Breast epithelium (tissue), 4 donors: ENCODE measurements at places on chromosomes 2 and 18. TPM values are rescaled to one million over a fixed set of nuclear protein-coding genes. Genes with fewer than 3 reads are reported as not detected.

The DDX18 gene
- total RNA-seq, result 63.7 TPM

The ALPP gene
- not detected for total RNA-seq

The TEKT4 gene
- total RNA-seq, result not detected

The PSMA8 gene
- not detected for total RNA-seq

The TUBA3E gene
- total RNA-seq, result not detected

The ACVR1C gene
- total RNA-seq, result 8.0 TPM

- no peaks in the 10 kb centered on the region for H3K4me1 ChIP-seq
- no peak overlapping the region for H3K27ac ChIP-seq
- H3K4me3 ChIP-seq, result no peak overlapping the region
- H3K36me3 ChIP-seq, result no peaks in the 10 kb centered on the region
- H3K27me3 ChIP-seq, result no peaks in the 10 kb centered on the region
- no peak for DNase-seq
These were observed 494.6 kb upstream of the MYT1L start for GRCh38 chr2:2825516-2826208.

GRCh38 chr2:129877289-129877741 is 102.2 kb upstream of the RAB6C start:
- H3K27ac ChIP-seq, result peak overlapping the region; percentile 93
- DNase-seq, result peak; percentile 93
- no peaks in the 10 kb centered on the region for H3K27me3 ChIP-seq

DNA sequence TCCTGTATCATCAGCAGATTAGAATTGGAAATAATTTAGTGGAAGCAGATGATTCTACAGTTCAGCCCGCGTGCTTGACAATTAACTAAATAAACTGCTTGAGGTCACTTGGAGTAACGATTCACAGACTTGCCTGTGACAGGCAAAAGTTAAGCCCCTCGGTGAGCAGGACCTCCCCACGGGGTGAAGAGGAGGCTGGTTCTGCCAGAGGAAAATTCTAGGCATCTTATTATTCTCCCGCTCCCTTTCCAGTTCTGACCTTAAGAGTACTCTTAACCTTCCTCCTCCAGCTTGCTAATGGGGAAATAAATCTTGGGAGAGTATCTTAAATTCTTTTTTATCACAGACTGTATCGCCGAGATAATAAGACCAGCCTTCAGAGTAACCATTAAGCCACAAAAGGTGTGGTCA is 169.7 kb upstream of the SMAD2 start:
- DNase-seq, result no peak
- no peak overlapping the region for H3K27ac ChIP-seq
- H3K4me3 ChIP-seq, result no peak overlapping the region

DNA sequence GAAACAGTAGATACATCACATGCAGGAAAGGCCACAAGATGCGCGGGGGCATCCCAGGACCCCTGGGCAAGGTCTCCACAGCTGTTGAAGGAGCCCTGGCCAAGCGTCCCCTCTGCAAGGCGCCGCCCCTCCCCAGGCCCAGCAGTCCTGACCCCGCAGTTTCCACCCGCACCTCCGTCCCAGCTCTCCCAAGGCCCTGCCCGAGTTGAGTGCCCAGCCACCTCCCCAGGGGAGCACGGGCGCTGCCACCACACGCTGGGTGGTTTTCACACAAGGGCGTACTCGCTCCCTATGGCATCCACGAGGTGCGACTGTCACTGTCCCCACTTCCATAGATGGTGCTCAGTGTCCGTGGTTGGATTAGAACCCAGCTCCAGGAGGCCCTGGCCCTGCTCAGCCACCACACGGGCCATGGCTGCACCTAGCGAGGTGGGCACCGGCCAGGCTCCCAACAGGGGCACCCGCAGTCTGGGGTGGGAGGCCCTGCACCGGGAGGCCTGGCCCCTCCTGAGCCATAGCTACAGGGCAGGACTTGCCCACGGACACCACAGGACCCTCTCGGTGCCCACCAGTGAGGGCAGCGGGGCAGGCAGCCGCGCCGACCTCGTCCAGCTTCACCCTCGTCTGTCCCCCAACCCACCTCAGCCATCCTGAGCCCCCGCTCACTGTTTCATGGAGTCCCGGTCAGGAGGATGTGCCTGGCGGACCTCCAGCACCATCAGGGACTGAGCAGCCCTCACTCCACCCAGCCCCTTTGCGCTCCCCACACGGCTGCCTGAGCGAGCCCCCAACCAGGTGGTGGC is 36.0 kb downstream of the KIF1A start:
- no peak overlapping the region for H3K4me3 ChIP-seq
- H3K4me1 ChIP-seq, result no peaks in the 10 kb centered on the region
- H3K27ac ChIP-seq, result no peak overlapping the region
- no peaks in the 10 kb centered on the region for H3K36me3 ChIP-seq
- DNase-seq, result no peak
- no peaks in the 10 kb centered on the region for H3K27me3 ChIP-seq

GRCh38 chr2:214465363-214466146 is 54.7 kb downstream of the VWC2L start:
- no peaks in the 10 kb centered on the region for H3K4me1 ChIP-seq
- no peak overlapping the region for H3K27ac ChIP-seq
- H3K36me3 ChIP-seq, result no peaks in the 10 kb centered on the region
- no peaks in the 10 kb centered on the region for H3K27me3 ChIP-seq

DNA sequence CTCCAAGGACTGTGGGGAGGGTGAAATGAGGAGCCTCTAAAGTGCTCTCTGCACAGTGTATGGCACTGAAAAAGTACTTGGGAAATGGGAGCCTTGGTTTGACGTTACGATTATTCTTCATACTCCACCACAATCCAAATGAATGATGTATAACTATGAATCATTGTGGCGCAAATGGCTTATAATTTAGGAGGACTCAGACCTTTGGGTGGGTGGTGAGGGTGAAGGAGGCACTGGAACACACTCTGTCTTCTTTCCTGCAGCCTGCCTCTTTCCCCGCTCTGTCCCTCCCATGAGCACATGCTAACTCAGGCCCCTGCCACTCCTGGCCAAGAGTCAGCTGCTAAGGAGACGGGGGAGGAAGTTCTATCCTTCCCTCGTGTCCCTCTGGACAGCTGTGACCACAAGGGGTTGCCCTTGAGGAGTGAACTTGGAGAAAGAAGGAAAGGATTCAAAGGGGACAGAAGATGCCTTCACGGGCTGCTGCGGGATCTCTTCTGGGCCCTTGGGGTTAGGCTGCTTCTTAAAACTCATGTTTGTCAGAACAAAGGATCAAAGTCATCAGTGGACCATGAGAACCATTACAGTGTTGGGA is 36.5 kb downstream of the POLR1A start:
- no peak overlapping the region for H3K27ac ChIP-seq
- no peaks in the 10 kb centered on the region for H3K27me3 ChIP-seq
- no peaks in the 10 kb centered on the region for H3K36me3 ChIP-seq
- DNase-seq, result no peak

GRCh38 chr2:3870222-3870621 is 166.8 kb downstream of the DCDC2C start:
- no peak overlapping the region for H3K4me3 ChIP-seq
- no peak overlapping the region for H3K27ac ChIP-seq
- H3K36me3 ChIP-seq, result no peaks in the 10 kb centered on the region

DNA sequence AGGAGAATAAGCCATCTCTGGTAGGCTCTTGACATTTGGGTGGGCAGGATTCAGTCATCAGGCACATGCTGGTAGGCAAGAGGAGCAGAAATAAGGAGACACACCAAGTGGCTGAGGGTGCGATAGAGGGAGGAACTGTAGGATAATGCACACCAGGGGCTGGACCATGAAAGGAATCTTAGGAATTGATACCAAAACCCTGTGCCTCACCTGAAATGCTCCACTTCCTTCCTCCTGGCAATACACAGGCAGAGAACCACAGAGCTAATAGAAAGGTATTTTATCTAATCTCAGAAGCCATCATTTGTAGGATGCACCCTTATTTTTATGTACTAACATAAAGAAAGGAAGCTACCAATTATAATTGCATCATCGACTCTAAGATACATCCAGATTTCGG is 4.4 kb upstream of the CYP1B1 start:
- no peak overlapping the region for H3K4me3 ChIP-seq
- H3K36me3 ChIP-seq, result no peaks in the 10 kb centered on the region
- no peak for DNase-seq
- H3K4me1 ChIP-seq, result peaks cover 1% of the 10 kb centered on the region
- H3K27ac ChIP-seq, result no peak overlapping the region

DNA sequence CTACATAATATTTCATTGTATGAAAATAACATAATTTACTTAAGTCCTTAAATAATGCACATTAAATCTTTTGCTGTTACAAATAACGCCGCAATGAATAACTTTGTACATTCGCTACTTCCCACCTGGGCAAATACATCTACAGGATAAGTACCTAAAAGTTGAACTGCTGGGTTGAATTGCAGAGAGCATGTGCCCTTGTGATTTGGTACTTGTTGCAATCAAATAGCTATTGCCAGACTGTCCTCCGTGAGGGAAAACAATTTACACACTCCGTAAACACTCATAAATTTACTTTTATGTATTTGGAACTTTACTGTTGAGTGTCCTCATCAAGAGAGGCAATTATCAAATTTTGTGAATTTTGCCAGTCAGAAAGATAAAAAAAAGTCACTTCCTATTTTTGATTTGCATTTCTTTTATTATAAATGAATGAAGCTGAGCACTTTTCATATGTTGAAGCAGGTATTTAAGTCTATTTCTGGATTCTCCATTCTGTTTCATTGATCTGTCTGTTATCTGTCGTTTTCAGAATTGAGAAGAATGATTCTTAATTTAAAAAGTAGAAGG is 140.8 kb upstream of the SERTAD2 start:
- H3K4me1 ChIP-seq, result no peaks in the 10 kb centered on the region
- no peaks in the 10 kb centered on the region for H3K36me3 ChIP-seq
- H3K4me3 ChIP-seq, result no peak overlapping the region
- no peaks in the 10 kb centered on the region for H3K27me3 ChIP-seq
- DNase-seq, result no peak

GRCh38 chr2:43045866-43046265 is 180.5 kb downstream of the ZFP36L2 start:
- no peak for DNase-seq
- peak overlapping the region; percentile 22 for H3K4me3 ChIP-seq
- H3K36me3 ChIP-seq, result no peaks in the 10 kb centered on the region
- H3K27ac ChIP-seq, result peak overlapping the region; percentile 75

- no peak overlapping the region for H3K4me3 ChIP-seq
- no peaks in the 10 kb centered on the region for H3K27me3 ChIP-seq
- no peak overlapping the region for H3K27ac ChIP-seq
- no peak for DNase-seq
- H3K4me1 ChIP-seq, result no peaks in the 10 kb centered on the region
These were observed 23.1 kb downstream of the DTNB start for GRCh38 chr2:25650256-25650655.

- H3K4me3 ChIP-seq, result no peak overlapping the region
- DNase-seq, result no peak
- no peaks in the 10 kb centered on the region for H3K36me3 ChIP-seq
These were observed 130.0 kb upstream of the RND3 start for GRCh38 chr2:150617351-150617978.

DNA sequence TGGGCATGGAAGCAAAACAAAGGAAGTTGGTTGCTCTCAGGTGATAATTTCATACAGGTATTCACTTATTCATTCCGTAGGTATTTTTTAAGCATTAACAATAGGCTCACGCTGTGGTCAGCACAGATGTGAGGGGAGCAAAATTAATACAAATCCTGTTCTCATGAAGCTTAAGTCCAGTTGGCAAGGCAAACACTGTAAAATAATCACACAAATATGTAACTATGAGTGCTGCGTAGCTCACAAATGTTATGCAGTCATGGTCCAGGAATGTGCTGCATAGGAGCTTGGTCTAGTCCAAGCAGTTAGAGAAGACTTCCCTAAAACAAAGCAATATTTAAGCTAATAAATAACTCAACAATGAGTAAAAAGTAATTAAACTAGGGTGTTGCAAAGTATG is 23.9 kb downstream of the SP5 start:
- no peak for DNase-seq
- H3K27me3 ChIP-seq, result no peaks in the 10 kb centered on the region
- no peaks in the 10 kb centered on the region for H3K4me1 ChIP-seq
- no peaks in the 10 kb centered on the region for H3K36me3 ChIP-seq
- H3K4me3 ChIP-seq, result no peak overlapping the region

DNA sequence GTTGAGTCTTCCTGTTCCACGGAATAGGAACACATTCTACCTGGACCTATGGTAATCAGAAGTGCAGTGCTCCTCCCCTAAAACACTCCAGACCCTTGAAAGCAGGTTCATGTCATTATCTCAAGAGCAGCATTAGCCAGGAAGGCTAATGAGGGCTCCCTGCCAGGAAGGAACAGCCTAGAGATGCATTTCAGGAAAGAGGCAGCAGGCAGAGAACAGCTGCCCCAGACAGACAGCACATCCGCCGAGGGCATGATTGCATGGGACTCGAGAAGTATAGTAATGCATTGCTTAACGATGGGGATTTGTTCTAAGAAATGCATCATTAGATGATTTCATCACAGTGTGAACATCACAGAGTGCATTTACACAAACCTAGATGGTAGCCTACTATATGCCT is 171.5 kb downstream of the ALK start:
- no peak for DNase-seq
- no peak overlapping the region for H3K4me3 ChIP-seq
- no peaks in the 10 kb centered on the region for H3K36me3 ChIP-seq
- H3K27me3 ChIP-seq, result no peaks in the 10 kb centered on the region

- H3K36me3 ChIP-seq, result no peaks in the 10 kb centered on the region
- no peak overlapping the region for H3K4me3 ChIP-seq
- DNase-seq, result no peak
- H3K27me3 ChIP-seq, result no peaks in the 10 kb centered on the region
- H3K4me1 ChIP-seq, result no peaks in the 10 kb centered on the region
These were observed 101.3 kb upstream of the ID2 start for GRCh38 chr2:8580316-8581233.

- no peaks in the 10 kb centered on the region for H3K36me3 ChIP-seq
- H3K4me3 ChIP-seq, result no peak overlapping the region
- DNase-seq, result no peak
- no peaks in the 10 kb centered on the region for H3K4me1 ChIP-seq
These were observed 46.0 kb upstream of the COBLL1 start for GRCh38 chr2:164887434-164888144.

- peaks cover 6% of the 10 kb centered on the region for H3K4me1 ChIP-seq
- no peaks in the 10 kb centered on the region for H3K36me3 ChIP-seq
- no peak overlapping the region for H3K4me3 ChIP-seq
- peak; percentile 59 for DNase-seq
- H3K27me3 ChIP-seq, result no peaks in the 10 kb centered on the region
These were observed 157.0 kb downstream of the LDLRAD4 start for GRCh38 chr18:13375302-13376255.
